Stimulated activated CD8-positive, alpha-beta memory T cell treated with anti-CD3 and anti-CD28 coated beads, Interleukin-2, amount 100 ng/mL, for 1 hour (primary cell): ENCODE measurements at places on chromosomes 2 and 18.

DNA sequence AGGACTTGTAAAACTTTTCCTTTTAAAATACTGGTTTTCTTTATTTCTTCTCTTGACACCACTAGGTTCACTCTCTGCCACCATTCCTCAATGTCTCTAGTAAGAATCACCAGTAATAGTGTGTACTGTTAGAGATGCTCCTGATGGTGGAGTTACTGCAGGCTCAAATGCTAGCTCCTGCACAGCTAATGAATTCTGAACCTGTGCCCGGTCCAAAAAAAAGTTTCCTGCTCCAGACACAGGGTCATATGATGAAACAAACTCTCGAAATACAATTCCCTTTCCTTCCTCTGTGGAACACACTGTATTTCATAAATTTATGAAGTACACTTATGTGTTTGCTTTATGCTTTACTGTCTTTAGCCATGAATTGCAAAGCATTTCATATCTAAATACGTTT lies 19.2 kb downstream of the PMS1 start:
- DNase-seq, result no peak

- no peak for DNase-seq
Observed at GRCh38 chr2:234163510-234164045, 113.1 kb downstream of the SPP2 start.

GRCh38 chr18:33900638-33901037 lies 322.6 kb downstream of the ASXL3 start:
- no peak for DNase-seq

- DNase-seq, result no peak
Observed at GRCh38 chr2:170495896-170496295, 219.2 kb upstream of the SP5 start.

DNA sequence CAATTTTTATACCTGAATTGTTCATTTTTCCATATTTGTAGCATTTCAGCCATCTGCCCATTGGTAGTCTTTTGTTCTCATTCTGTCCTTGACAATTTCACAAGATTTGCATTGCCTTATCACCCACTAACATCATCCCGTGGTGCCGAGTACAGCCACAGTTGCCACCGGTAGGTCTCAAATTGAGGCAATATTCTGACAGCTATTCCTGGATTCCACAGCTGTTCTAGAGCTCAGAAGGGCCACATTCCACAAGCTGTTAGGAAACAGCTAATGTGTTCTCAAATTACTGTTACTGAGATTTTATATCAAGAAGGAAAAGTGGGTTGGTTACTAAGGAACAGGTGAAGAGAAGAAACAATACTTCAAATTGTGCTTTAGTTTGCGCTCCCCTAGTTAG lies 178.8 kb downstream of the RPRM start:
- no peak for DNase-seq

DNA sequence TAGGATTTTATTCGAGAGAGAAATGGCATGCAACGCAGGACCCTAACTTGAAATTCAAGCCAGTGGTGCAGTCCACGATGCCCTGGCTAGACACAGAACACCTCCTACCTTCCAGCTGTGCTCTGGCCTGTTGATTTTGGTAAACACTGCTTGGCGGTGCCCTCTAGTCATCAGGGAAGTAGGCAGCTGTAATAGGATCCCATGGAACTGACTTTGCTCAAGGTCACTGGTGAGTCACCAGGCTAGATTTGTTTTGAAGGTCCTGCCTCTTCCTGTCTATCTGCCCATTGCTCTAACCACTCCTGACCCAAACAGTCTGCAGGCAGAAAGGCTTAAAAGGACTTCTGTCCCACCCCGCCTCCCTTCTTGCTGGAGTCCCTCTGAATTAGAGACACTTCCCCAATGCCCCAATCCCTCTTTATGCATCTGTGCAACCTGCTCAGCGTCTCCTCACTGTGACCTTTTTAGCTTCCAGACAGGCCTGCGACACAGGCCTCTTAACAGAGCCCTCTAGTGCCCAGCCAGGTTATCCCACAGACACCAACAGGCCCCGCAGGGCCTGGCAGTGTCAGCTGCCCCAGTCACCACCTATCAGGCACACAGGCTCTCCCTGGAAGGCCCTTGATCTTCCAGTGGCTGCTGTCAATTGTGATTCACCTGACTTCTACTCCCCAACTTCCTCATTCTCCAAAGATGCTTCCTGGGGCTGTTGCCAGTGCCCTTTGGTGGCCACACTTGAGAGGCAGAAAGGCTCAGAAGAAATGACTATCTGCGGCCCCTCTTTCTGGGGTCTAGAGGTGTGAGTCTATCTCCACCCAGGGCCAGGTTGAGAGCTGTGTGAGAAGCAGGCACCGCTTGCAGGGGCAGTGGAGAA lies 5.2 kb downstream of the TMEM127 start:
- no peak for DNase-seq

DNA sequence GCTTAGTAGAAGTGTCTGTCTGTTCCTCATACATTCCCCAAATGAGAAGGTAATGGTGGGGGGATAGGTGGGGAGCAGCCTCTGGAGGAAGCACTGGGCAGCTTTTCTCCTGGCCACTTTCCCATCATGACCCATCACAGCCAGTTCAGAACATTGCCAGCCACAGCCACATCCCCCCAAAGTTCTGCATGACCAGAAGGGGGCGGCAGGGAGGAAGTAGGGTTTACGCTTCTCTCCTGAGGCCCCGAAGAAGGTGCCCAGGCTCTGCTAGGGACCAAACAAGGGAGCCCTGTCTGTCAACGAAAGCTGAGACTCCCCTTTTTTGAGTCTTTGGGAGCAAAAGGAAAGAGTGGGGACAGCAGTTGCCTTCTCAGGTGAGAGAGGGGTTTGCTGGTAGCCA lies 7.7 kb downstream of the IGFBP5 start:
- no peak for DNase-seq

DNA sequence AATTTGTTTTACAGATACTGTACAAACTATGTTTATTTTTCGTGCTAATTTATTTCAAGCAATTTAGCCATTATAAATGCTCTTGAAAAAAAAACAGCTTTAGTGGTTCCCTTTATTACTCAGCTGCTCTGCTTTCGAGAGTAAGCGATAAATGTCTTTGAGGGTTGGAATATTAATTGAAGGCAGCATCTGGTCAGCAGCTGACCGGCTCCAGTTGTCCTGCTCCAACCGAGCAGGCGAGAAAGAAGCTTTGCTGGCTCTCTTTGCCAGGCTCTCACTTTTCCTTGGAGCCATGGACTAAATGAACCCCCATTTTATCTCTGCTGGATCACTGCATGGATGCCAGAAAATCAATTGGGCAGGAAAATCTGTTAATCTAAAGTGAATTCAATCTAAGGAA lies 147.4 kb downstream of the LNPK start:
- DNase-seq, result no peak

DNA sequence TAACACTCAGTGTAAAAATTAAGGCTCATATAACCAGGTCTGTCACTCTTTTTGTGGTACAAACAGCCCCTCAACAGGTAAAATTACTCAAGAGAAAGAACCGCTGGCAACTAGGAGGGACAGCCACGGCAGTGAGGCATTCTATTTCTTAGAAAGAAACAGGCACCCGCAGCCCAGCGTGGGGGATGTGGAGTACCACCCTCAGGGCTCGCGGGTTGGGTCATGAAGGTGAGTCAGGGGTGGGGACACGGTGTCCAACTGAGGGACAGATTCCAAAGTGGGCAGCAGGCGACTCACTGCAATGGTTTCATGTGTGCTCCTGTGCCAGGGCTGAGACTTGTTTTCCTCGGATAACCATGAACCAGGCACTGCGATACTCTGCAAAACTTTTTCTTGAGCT lies 129.4 kb downstream of the DTNB start:
- DNase-seq, result no peak

GRCh38 chr18:55246278-55246677 lies 287.0 kb upstream of the CCDC68 start:
- DNase-seq, result no peak
